ENCODE measurements at places on chromosomes 6 and 20.

DNA sequence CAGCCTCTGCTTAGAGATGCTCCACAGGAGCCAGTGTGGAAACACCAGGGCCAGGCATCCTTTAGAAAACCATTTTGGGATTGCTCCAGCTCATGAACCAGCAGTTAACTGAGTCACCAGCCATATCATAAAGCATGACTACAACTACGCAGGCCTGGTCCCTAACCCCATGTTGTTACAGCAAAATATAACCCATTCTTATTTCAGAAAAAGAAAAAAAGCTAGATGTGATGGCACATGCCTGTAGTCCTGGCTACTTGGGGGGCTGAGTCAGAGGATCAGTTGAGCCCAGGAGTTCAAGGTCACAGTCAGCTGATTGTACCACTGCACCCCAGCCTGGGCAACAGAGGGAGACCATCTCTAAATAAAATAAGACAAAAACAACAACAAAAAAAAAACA lies 36.8 kb downstream of the C6orf15 start:
- no peak for DNase-seq

- DNase-seq = no peak
Observed at GRCh38 chr20:53847837-53848170, 222.6 kb downstream of the BCAS1 start.

DNA sequence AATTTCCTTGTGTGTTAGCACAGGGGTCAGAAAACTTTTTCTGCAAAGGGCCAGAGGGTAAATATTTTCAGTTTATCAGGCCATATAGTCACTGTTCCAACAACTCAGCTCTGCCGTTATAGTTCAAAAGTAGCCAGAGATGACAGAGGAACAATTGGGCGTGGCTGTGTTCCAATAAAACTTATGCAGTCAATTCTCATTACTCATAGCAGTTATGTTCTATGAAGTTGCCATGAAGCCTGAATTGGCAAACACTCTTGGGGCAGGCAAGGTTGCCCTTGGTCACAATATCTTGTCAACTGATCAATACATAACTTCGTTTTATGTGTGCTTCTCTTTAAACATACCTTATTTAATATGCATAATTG lies 304.2 kb downstream of the TFAP2C start:
- no peak for DNase-seq

DNA sequence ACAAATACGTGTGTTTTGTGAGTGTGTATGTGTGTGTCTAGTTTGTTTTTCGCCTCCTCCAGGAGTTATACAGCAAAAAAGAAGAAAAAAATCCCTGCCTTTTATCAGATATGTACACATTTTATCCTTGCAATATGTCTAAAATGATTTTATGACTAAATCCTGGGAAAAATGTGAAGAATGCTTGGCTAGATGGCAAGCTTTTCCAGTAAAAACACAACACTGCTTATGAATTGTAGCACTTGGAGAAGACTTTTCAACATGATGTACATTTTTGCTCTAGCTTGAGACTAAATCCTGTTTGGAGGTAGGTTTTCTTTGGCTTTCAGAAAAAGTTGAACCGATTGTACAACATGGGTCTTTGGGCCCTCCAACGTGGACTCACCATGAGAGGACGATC lies 160.2 kb downstream of the GMPR start:
- no peak for DNase-seq

DNA sequence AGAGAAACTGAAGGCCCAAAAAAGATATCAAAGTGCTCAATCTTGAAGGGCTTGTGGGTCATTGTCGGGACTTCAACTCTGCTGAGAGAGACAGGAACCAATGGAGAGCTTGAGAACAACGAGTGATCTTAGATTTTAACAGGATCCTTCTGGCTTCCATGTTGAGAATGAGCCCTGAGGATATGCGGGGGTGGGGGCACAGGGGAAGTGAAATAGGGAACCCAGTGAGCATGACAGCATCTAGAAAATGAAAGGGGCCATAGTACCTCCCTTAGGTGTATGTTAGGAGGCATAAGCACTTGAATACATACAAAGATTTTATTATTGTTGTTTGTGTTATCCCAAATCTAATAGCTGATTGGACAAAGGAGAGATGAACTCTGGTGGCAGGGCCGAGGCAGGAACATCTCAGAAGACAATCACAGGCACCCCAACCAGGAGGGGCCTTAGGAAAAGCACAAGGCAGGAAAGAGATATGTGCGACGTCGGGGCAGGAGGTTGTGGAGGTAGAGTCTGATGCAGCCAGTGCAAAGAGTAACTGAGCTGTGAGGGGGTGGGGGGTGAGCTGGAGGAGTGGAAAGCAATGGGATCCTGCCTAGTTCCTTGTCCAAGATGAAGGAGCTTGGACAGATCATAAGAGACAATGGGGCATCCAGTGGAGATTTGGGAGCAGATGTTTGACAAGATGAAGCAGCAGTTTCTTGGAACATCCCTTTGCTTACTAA lies 10.4 kb downstream of the TGM6 start:
- no peak for DNase-seq

GRCh38 chr6:102039441-102039840 lies 645.9 kb downstream of the GRIK2 start:
- DNase-seq = no peak

DNA sequence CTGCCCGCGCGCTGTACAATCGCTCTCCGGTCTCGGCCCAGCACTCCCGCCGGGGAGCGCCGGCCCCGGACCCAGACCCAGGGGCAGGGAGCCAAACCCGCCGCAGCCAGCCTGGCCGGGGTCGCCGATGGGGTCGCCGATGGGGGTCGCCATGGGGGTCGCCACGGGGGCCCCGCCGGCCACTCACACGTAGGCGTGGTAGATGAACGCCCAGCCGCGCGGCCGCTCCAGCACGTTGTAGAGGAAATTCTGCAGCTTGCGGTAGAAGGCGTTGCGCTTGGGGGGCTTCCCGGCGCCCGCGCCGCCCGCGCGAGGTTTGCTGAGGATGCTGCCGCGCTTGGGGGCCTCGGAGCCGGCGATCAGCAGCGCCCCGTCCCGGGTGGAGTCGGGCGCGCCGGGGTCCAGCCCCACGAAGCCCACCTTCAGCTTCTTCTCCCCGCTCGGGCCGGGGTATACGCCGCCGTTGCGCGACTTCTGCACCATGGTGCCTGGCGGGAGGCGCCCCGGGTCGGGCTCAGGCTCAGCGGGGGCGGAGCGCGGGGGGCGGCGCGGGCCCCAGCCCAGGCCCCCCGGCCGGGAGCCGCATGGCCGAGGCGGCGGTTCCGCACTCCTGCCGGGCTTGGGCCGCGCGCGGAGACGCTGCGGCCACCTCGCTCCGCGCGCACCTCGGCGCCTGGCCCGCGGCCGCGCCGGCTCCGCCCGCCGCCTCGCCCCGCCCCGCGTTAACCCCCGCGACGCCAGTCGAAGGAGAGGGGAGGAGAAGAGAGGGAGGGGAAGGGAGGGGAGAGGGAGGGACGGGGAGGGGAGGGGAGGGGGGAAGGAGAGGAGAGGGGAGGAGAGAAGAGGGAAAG lies at the start of gene KCNQ2:
Gene KCNQ2 (minus strand): TSS at position 675 of the 851 bp plus-strand sequence. CDS start 192 bp downstream, at position 483.
- peak; percentile 42 for DNase-seq

DNA sequence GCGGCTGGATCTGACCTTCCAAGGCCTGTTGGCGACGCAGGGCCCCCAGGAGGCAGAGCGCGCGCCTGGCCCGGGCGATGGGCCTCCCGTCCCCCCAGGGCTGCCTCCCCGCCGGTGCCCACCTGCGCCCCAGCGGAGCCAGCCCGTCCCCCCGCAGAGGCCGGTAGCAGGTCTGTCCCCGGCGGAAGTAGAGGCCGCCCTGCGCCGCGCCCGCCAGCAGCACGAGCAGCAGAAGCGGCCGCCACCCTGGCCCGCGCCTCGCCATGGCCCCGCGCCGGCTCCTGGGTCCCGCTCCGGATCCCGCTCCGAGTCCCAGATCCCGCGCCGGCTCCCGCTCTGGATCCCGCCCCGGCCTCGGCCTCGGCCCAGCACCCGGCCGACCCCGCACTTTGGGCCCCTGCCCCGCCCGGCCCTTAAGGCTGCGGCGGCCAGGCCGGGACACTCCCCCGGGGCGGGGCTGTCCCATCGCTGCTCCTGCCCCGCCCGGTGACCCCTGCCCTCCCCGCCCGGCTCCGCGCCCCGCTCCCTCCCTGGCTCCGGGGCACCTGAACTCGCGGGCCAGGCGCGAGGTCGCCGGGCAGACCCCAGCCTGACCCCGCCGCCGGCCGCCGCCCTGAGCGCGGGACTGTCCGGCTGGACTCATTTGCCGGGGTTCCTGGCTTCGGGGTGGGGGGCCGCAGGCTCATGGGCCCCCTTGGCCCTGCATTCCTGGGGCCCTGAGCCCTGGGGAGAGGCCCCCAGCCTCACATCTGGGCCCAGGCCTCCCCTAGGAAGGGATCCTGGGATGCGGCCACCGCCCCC lies at the start of gene CTSZ:
Gene CTSZ (minus strand): TSS at position 391 of the 801 bp plus-strand sequence. CDS start 126 bp downstream, at position 265.
- DNase-seq = peak; percentile 6

GRCh38 chr6:27830212-27830599 lies 82.0 kb downstream of the OR2B2 start:
- no peak for DNase-seq
